Central memory CD4-positive, alpha-beta T cell (primary cell): ENCODE measurements at places on chromosomes 1 and 21.
A peak's percentile ranks its signal among the peaks of the same experiment; 100 is the strongest.

DNA sequence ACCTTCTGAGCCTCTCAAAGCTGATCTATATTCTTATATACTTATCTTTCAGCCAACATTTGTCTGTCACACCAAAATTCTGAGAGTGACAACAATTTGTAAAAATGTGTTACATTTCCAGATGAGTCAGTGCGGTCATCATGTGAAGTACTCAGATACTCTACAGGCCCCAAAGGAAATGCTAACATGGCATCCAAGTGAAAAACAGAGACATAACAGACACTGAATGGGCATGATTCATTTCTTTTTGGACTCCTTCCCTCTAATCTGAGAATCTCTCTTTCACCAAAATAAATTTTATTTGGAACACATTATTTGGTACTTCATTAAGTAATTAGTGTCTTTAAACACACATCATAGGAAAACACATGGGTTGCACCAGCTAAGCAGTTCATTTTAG lies 96.6 kb downstream of the SLC44A5 start:
- DNase-seq, result no peak

DNA sequence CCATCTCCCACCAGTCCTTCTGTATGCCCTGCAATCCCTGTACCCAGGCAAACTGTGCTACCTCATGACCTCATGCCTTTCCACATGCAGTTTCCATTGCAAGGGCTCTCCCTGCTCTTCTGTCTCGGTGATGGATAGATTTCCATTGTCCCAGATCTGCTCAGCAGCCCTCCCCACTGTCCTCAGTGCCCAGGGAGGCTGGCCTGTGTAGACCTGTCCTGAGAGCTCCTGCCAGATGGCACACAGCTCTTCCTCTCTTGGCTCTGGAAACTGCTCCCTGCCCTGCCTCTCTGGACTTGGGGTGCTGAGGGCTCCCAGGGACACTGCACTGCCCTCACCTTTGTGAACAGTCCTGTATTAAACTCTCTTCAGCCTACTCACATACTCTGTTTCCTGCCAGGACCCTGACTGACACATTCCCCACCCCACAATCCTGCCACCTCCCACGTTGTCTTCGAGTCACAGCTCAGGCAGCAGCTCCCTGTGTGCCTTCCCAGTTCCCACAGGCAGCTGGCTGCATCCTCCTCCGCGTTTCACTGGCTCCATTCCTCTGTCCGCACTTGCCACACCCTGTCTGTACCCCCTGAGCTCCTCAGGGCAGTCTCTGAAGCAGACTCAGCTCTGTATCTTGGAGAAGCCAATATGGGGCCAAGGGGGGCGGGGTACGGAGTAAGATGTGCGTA lies 57.0 kb downstream of the SPATA46 start:
- DNase-seq, result no peak

GRCh38 chr21:33870768-33871167 lies 44.8 kb downstream of the ATP5PO start:
- DNase-seq, result no peak

- no peak for DNase-seq
These were observed 26.5 kb downstream of the RIPPLY3 start for GRCh38 chr21:37032877-37033471.

DNA sequence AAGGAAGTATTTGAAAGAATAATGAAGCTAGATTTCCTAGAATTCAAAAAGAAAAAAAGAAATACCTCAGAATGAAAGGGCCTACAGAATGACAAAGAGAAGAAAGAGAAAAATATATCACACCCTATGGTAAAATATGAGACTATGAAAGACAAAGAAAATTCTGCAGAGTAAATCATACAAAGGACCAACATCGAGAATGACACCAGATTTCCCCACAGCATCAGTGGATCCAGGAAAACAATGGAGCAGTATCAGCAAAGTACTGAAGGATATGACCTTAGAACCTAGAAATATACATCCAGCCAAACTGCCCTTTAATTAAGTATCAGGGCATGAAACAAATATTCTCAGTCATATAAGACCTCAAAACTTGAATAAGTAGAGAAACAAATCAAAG lies 21.2 kb upstream of the IFNAR2 start:
- no peak for DNase-seq

GRCh38 chr1:67755619-67756018 lies 70.6 kb downstream of the GADD45A start:
- no peak for DNase-seq

- DNase-seq, result no peak
These were observed 53.5 kb upstream of the FOXD3 start for GRCh38 chr1:63268876-63269275.

- DNase-seq, result no peak
These were observed 67.4 kb upstream of the CASZ1 start for GRCh38 chr1:10863886-10864285.

GRCh38 chr1:7915826-7916500 lies 24.7 kb downstream of the TNFRSF9 start:
- no peak for DNase-seq

- peak; percentile 56 for DNase-seq
These were observed 5.3 kb upstream of the TUFT1 start for GRCh38 chr1:151534662-151535278.

GRCh38 chr1:203538726-203539125 lies 44.8 kb downstream of the OPTC start:
- DNase-seq, result no peak

DNA sequence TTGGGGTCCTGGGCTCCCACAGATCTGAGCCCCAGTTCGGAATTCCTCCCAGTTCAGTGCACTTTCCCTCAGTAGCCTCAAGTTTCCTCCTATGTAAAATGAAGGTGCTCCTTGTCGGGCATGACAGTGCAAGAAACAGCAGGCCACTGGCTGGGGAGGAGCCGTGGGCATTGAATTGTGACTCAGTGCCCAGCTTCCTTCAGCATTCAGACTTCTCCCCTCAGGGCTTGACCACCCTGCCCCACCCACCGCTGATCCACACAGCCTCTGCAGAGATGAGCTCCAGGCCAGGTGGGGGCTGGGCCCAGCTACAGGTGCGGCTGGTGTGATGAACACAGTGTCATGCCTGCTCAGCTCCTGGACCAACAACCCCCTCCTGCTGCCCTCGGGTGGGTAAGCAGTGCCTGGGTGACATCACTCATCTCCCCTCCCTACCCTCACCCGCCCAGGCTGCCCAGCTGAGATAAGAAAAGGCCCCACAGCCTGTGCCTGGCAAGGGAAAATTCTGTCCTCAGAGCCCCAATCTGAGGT lies 4.9 kb downstream of the MOB3C start:
- no peak for DNase-seq

GRCh38 chr1:245969283-245969682 lies 537.8 kb downstream of the SMYD3 start:
- no peak for DNase-seq

DNA sequence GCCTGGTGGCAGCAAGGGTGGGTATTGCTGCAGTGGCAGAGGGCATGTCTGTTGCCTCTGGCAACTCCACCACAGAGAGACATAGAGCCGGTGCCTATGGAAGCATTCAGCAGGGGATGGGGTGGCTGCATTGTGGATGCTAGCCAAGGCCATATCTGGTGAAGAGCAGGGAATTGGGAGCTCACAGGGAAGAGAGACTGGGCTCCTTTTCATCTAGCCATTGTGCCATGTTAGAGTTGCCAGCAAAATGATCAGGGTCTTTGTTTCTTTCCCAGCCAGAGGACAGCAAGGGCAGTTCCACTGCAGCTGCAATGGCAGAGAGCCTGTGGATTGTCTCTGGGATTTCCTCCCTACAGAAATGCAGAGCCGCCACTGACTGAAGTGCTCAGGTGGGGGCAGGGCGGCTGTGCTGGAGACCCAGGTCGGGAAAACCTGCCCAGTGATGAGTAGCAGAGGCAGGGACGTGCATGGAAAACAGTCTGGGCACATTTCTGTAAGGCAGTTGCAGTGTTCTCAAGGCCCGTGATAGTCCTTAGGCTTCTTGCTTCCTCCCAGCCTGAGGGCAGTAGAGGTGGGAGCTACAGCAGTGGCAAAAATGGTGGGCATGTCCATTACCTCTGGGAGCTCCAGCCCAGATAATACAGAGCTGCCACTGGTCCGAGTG lies 40.2 kb upstream of the CYP4X1 start:
- no peak for DNase-seq

DNA sequence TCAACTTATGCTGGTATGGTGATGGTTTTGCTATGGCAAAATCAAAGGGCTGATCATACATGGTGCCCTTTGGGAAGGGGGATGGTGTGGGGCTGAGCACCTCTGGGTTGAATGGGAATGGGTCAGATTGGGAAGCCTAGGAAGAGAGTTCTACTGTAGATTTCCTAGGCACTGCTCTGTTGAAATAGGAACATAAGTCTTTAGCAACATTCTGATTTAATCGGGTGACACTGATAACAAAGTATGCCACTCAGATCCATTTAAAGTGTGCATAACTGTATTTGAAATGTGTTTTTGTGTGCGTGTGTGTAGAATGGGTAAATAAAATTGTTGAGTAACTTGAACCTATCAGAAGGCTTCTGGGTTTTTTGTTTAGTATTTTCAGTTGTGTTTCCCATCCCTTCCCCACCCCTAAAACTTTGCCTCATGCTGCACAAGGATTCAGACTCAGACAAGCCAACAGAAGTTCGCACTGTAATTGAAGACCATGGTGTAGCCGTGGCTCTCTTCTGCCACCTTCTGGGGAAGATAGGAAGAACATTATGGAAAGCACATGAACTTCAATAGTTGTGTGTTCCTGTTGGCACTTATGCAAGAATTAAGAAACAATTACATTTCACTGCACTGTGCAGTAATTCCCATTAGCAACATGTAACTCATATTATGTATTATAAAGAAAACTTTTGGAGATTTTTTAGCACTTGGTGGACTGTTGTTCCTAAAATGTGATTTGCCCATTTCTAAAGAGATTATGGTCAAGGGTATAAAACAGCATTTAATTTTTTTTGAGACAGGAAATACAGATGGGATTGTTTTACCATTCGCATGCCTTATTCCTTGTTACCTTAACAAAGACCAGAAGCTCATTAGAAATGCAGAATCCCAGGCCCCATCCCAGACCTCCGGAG lies 10.9 kb upstream of the C4BPB start:
- peak; percentile 66 for DNase-seq

GRCh38 chr21:38208118-38208517 lies 48.7 kb upstream of the KCNJ15 start:
- no peak for DNase-seq

- DNase-seq, result no peak
These were observed at the start of gene GBP7 for GRCh38 chr1:89175601-89176256. GBP7 (minus strand) TSS chr1:89176003; CDS start chr1:89171935, 4,068 bp downstream.

- DNase-seq, result no peak
These were observed 340.2 kb downstream of the SMYD3 start for GRCh38 chr1:246166841-246167240.

DNA sequence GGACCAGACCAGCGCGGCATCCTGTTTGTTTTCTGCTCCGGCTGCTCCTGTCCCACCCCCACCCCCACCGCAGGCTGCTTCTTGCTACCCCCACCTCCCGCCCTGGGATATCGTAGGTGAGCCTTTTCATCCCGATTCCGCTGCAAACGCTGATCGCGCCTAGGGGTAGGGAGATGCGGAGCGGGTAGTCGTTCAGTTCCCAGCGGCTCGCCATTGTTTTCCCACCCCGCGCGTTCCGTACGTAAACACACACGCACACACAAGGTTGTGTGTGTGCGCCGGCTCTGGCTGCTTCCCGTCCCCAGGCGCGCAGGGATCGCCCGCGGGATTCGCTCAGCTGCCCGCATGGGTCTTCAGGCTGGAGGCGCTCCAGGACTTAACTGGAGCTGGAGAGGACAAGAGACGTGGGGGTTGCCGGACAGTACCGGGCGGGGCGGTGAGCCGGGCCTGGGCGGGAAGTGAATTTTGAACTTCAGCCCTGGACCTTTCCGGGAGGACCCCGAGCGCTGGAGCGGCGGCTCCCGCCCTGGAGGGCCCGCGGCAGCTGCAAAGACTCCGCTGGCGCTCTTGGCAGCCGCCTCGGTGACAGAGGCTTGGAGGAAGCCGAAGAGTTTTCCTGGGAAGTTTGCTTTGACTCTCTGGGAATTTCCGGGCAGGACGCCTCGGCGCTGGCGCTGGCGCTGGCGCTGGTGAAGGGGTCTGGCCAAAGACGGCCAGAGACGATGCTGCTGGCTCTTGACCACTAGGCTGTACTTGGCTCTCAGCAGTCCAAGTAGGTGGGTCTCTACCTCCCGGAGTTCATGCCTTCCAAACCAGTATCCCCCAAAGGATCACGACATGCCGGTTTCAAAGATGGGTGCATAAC lies 1.6 kb downstream of the SOX13 start:
- no peak for DNase-seq

GRCh38 chr21:44529011-44529421 lies 11.0 kb downstream of the KRTAP10-1 start:
- no peak for DNase-seq

DNA sequence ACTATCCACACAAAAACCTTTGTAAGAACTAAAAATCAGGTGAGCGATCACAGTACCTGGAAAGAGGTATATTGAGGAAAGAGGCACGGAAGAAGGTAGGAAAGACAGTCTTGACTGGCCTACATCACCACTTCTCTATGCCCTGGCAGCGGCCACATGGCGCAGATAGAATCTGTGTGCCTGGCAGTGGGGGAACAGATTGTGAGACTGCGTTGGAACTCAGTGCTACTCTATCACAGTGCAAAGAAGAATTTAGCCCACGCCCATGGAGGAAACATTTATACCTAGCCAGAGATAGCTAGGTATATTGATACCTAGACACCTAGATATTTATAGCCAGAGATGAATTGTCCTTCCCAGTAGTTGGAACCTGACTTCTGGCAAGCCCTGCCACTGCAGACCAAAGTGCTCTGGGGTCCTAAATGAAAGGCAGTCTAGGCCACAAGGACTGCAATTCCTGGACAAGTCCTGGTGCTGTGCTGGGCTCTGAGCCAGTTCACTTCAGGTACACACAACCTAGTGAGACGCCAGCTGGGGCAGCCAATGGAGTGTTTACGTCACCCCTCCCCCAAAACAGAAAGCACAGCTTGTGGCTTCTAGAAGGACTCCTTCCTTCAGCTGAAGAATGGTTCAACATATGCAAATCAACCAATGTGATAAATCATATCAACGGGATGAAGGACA lies 51.9 kb downstream of the DHX9 start:
- no peak for DNase-seq

GRCh38 chr21:27787046-27787445 lies 820.2 kb upstream of the ADAMTS5 start:
- no peak for DNase-seq

GRCh38 chr1:42040159-42040558 lies 113.1 kb upstream of the GUCA2B start:
- DNase-seq, result no peak

DNA sequence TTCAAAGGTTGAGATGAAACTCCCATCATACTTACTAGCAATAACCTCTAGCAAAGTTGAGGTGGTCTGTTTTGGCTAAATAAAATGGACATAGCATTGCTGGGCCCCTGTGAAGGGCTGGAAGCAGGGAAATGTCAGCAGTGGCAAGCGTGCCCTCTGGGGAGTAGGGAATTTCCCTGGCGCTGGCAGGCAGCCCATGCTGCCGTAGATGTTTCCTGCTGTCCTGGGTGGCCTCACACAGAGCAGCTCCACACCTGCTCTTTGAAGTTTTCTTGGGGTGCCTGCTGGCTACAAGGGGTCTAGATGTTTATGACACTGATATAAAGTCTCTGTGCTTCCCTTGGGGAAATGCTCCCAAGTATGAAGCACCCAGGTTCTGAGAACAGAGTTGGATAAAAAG lies 30.2 kb downstream of the ADARB1 start:
- peak; percentile 9 for DNase-seq

GRCh38 chr1:115717541-115717940 lies 51.0 kb downstream of the CASQ2 start:
- DNase-seq, result no peak

- no peak for DNase-seq
These were observed 118.3 kb downstream of the FMN2 start for GRCh38 chr1:240210026-240210425.
